ENCODE measurements at places on chromosomes 3 and 15.

DNA sequence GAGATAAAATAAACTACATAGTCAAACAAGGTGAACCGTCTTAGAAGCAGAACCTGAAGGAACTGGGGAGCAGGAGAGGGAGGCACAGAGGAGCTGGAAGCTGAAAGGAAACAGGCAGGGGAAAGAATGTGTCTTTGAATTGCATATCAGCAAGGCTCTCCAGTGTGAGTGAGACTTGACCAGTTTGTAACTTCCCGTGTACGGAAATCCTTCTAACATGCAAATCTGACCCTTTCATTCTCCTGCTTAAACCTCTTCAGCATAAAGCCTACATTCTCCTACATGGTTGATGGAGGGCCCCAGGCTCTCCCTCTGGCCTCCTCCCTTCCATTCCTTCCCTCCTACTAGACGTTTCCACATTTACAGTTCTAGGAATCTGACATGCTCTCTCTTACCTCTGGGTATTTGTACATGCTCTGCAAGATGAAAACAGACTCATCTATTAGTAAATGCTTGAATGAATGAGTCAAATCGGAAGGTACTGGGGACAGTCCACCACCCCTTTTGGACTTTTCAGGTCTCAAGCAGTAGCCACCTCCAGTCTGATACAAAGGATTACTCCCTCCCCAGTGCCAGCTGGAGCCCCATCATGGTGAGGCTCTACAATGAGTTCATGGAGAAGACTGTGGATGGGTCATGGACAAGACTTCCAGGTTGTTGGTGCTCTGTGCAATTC is 6.1 kb upstream of the SLC25A38 start:
- no peak for DNase-seq

DNA sequence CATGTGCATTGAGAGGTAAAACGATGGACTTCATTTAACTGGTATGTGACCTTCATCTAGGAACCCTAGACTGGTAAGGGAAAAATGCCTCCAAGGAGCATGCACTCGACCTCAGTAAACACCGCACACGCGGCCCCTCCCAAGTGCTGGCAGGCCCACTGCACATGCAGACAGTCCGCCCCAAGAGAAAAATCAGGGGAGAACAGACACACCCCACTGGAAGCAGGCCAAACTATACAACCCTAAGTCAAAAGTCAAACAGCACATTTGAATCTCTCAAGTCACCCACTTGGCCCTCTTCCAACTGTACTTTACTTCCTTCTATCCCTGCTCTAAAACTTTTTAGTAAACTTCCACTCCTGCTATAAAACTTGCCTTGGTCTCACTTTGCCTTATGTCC is 250.1 kb upstream of the HES1 start:
- DNase-seq = no peak

DNA sequence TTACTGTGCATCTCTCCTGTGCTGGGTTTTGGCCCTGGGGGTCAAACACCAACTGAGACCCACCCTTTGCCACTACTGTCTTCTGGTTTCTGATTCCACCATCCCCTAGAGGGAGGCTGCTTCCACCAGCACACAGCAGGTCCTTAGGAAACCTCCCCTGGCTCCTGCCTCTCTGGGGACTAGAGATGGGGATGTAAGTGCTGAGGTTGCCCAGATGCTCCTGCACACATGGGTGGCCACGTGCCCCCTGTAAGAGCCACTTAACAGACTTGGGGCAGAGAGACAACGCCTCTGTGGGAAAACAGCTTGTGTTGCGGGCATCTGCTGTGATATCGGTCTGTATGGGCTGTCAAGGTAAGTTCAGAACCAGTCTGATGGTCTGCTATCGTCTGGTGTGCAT is 83.4 kb downstream of the ATP2B2 start:
- no peak for DNase-seq

DNA sequence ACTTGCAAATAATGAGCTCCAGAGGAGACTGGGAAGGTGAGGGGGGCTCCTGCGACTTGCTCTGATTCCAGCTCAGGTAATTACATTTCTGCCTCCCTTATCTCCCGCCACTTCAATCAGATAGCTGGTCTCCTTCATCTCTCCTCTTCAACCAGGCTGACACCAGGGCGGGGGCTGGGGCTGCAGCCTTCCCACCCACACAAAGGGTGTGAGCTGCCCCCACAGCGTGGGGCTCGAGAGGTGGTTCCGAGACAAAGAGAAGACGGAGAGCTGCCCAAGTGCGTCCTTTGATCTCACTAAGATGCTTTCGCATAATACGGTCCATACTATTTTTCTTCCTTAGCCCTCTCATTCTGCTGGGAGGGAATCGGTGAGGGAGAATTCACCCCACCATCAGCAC is 139.7 kb downstream of the NSMCE3 start:
- DNase-seq = no peak

GRCh38 chr15:85837011-85837433 is 42.3 kb upstream of the KLHL25 start:
- DNase-seq = no peak

All from SW 1271 (cell line).